LHCN-M2 (cell line): ENCODE measurements at places on chromosomes 1 and 21. TPM values are rescaled to one million over a fixed set of nuclear protein-coding genes. Genes with fewer than 3 reads are reported as not detected.
A peak's percentile ranks its signal among the peaks of the same experiment; 100 is the strongest.

DNA sequence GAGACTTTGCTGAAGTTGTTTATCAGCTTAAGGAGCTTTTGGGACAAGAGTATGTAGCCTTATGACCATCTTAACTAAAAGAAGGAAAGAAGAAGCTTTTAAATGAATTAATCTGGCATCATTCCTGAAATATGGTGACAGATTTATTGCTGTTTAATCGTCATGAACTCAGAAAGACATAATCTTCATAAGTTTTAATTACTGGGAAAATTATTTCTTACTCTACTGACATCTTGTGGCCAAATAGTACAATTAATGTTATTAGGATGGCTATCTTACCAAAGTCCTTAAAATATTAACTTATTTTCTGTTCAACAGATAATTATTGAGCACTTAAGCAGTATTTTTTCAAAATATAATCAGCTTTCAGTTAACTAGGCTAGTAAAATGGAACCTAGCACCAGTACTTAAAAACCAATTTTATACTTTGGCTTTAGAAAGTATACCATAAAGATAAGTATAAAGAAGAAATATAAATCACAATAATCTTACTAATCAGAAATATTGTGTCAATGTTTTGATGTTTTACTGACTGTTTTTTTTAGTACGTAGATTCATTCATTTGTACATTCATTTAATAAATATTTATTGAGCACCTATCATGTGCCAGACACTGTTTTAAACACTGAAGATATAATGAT, 34.7 kb upstream of the GPR25 start:
- peak; percentile 47 for DNase-seq

- DNase-seq = peak; percentile 17
These were observed 940 bp downstream of the SOX13 start for GRCh38 chr1:204073837-204074273.

DNA sequence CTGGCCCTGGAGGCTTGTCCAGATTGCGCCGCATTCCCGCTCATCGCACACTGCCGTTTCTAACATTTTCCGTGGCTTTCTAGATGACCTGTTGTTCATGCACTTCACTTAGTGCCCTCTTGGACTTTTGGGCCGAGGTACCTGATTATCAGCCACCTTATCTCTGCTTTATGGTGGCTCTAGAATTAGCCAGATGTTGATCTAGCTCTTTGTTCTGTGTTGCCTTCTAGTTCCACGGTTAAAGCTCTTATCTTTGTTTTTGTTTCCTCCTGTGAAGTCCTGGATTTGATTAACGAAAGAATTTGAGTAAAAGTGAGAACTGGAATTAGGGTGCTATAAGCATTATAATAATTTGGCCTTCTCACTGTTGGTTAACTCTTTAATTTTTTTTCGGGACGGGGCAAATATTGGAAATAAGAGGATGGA, 945 bp downstream of the RNPEP start:
- no peak for DNase-seq

DNA sequence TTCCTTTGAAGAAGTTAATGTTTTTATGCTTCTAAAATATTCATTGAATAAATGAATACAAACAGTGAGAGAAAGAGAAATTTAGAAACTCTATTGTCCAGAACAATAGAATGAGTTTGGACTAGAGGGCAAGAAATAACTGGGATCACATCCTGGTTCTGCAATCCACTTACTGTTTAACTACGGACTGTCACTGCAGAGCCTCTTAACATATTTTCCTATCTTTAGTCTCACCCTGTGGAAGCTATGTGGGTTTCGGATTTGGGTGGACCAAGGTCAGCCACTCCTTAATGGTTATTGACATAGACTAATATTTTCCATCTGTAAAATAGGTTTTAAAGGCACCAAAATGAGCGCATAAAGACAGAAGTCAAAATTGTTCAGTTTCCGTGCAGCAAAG, 116.6 kb downstream of the UBE2U start:
- DNase-seq = no peak

GRCh38 chr1:199448646-199449045, 578.9 kb upstream of the NR5A2 start:
- no peak for DNase-seq

GRCh38 chr1:40241362-40241761, 6.4 kb upstream of the TMCO2 start:
- DNase-seq = no peak

DNA sequence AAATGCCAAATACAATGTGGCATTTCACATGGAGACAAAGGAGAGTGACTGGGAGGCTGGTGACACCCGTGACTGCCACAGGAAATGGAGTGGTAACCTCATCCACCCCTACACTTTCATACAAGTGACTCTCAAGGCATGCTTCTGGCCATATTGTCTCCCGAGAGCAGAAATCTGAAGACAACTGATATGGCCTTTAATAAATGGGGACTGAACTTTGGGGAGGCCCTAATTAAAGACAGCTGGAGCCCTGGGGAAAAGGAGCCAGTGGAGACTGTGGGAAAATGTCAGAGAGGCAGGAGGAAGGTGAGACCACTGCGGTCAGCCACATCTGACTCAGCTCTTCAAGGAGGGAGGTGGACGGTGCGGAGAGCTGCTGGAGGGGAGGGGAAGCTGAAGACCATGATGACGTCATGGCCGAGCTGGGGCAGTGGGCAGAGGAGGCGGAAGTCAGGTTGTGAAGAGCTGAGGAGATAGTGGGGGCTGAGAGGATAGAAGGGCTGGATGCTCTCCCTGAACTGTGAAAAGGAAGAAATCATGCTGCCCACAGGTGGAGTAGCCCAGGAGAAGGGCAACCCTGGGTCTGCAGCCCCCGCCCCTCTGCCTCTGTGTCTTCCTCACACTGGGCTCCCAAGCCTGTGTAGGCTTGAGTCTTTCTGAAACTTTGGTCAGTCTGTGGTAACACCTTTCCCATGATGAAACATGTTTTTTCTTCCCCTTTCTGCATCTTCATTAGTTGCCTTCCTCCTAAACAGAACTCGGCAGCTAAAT, 14.0 kb upstream of the NCF2 start:
- DNase-seq = peak; percentile 63

DNA sequence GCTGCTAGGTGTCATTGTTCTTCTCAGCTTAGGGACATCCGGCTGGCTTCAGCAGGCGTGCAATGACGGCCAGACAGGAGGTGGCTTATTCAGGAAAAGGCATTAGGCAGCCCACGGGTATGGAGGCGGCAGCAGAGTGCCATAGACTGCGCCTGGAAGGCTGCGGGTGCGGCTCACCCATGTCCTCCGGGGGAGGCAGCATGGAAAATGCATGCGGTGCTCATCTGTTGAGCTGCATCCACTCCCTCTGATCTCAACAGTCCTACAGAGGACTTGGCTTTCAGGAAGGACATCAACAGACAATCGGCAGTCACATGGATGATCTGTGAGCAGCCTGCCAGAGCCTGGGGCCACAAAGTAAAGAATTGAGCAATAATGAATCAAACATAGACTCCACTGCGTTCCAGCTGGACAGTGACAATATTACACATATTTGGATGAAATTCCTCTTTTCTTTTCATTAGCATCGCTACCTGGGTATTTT, 42.9 kb downstream of the UMODL1 start:
- DNase-seq = no peak

DNA sequence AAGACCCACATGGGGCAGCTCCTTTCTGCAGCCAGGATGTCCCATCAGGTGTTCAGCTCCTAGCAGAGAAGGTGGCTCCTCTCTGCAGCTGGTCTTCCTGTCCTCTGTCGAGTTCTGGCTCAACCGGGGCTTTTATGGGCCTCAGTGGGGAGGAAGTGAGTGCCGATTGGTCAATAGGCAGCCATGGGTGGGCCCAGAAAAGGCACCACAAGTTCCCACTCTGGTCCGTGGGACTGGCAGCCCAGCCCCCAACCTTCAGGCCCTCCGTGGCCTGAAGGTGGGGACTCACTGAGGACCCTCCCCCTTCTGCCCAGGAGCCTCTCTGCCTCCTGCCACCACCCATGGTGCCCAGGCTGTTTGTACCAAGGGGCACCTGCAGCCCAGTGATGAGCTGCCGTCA, 161.7 kb upstream of the DUSP10 start:
- no peak for DNase-seq

GRCh38 chr1:56584910-56585528, 5.7 kb upstream of the PLPP3 start:
- peak; percentile 64 for DNase-seq

DNA sequence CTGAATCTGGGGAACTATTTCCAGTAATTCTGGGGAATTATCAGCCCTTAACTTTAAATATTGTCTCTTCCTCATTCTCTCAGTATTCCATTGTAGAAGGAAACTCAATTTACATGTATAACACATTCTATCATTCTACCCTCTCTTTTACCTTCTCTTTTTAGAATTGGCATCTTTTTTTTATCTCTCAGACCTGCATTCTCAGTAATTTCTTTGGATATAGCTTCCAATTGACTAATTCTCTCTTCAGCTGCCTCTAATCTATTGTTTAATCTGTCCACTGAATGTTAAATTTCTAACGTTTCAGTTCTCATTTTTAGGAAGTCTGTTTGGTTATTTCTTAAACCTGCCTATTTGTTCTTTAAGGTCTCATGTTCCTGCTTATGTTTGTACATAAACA, 33.0 kb downstream of the MAB21L3 start:
- DNase-seq = no peak

The RHEX gene
- total RNA-seq = not detected in 2 replicates

The TNNT2 gene
- 62.1 and 156 TPM in 2 replicates for total RNA-seq
